T-helper 22 cell (primary cell): ENCODE measurements at places on chromosomes 4 and X.

DNA sequence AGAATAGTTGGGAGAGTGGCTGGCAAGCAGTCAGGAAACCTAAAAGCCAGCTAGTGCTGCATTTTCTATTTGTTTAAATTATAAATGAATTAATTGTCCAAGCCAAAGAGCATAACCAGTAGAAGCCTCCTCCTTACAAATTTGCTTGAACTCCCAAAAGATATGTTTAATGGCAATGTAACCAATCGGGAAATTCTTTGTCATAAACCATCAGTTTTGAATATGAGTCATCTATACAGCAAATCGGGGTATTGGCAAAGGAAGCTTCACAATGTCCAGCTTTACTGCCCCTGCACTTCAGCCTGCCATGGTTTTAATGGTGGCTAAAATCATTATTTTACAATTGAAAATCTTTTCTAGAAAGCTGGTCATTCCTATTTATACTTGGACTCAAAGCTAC is 216.6 kb downstream of the SHROOM3 start:
- DNase-seq: no peak

DNA sequence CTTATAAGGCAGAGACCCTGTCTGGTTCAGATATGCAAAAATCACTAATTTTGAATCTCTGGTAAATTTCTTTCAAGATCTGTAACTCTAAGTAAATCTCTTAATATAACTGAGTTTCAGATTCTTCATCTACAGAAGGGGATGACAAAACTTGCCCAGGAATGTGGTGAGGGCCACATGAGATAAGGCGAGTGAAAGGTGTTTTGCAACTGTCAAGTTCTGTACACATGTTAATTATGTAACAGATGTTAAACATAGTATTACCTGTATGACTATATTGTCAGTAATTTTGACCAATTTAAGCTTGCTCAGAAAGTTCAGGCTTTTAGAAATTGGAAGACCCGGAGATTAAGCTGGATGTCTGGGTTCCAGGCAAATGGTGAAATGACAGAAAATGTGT is 549 bp upstream of the GLRB start:
- no peak for DNase-seq

DNA sequence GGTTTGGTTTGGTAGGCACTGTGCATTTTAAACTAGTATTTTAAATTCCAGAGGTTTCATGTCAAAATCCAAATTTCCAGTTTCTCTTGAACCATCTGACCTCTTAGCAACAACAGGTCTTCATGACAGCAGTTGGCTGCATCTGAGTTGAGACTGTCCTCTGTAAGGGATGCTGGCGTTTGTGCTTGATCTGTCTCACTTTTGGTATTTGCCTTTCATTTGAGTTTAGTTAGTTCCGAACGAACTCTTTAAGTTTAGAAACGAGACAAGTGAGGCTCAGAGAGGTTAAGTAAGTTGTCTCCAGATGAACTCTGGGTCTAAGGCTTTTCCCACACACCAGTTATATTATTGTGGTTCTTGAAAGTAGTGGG is 29.1 kb downstream of the SPARCL1 start:
- DNase-seq: no peak

DNA sequence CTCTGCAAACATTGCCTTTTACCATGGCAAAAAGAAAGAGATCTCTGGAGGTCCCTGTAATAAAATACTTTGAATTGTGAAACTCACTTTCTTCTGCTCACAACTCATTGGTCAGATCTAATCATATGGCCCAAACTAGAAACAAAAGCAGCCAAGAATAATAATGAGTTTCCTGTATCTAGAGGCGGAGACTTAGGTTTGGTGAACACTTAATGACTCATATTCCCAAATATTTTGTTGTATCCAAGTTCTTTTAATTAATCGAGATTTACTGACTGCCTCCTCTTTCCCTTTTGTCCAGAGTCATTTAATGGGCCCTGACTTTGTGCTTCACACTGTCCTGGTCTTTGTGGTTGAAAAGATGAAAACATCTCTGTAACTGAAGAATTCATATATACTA is 190.6 kb downstream of the CCSER1 start:
- DNase-seq: no peak

- no peak for DNase-seq
Measured at GRCh38 chr4:8255698-8256441, 13.7 kb upstream of the HTRA3 start.

DNA sequence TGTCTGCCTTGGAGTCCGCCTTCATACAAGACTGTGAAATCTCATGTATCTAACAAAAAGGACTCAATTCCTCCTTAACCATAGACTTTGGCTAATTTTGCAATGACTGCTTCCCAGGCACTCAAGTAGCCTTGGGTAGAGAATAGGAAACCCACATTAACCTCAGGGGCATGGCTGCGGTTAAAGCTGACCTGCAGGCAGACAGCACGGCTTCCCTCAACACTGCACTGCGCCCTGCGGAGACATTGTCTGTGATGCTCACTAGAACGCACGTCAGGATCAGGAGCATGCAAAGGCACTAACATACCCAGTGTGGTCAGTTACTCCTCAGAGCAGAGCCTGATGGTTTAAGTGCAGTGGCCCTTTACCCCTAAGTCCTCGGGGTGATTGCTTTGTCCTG is 10.3 kb upstream of the GPR143 start:
- DNase-seq: no peak

GRCh38 chr4:173500841-173501591 is 29.0 kb downstream of the HAND2 start:
- DNase-seq: no peak

GRCh38 chrX:135536877-135537276 is 16.4 kb downstream of the INTS6L start:
- DNase-seq: no peak

- no peak for DNase-seq
Measured at GRCh38 chrX:110401135-110401534, 42.5 kb downstream of the RTL9 start.

DNA sequence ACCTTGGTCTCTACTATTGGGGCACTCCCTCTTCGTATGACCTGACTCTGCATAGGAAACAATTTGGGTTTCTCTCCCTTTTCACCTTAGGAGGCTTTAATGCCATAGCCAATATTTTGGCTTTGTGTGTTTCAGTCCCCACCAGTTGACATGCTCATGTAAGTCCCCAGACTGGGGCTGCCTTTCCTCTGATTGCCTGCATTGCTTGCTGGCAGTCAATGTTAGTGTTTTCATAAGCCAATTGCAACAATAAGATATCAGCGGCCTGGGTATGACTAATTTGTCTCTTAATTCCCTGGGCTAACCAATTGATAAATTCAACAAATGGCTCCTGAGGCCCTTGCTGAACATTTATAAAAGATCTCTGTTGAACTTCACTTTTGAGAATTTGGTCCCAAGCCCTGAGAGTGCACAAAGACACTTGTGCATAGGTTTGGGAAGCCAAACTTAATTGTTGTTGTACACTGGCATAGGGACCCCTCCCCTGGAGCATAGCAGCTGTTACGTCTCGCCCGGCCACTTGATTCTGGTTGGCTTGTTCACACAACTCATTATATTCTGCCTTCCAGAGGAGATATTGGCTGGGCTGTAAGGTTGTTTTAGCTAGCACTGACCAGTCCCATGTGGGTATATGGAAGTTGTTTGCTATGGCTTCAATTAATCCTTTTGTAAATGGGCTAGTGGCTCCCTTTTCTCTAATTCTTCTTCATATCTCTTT is 206.2 kb downstream of the PABPC4L start:
- no peak for DNase-seq

GRCh38 chr4:5096261-5096660 is 45.0 kb downstream of the STK32B start:
- no peak for DNase-seq

DNA sequence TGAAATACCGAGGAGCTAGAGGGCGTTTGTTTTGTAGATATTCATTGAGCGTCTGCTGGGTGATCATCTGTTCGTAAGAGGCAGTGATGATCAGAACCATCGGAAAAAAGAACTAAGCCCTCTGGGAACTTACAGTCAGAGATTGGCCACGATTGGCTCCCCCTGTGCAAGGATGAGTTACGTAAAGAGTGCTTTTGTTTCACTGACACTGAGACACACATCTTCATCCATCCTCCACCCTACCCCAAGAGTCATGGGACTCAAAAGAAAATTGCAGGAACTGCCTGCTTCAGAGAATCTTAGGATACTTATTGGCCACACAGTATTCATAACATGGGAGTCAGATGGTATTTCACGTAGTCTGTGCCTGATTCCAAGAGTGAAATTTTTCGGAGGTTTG is 62.1 kb downstream of the GEMIN8 start:
- no peak for DNase-seq

DNA sequence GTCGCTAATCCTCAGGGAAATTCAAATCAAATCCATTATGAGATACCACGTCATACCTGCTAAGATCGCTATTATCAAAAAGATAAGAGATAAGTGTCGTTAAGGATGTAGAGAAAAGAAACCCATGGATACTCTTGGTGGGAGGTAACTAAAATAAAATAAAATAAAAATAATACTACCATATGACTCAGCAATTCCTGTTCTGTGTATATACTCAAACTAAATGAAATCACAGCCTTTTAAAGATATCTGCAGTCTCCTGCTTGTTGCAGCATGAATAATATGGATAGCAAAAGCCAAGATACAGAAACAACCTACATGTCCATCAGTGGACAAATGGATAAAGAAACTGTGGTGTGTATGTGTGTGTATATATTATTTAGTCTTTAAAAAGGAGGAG is 105.8 kb upstream of the IL15 start:
- DNase-seq: no peak

GRCh38 chrX:11185861-11186260 is 74.7 kb downstream of the HCCS start:
- DNase-seq: no peak

DNA sequence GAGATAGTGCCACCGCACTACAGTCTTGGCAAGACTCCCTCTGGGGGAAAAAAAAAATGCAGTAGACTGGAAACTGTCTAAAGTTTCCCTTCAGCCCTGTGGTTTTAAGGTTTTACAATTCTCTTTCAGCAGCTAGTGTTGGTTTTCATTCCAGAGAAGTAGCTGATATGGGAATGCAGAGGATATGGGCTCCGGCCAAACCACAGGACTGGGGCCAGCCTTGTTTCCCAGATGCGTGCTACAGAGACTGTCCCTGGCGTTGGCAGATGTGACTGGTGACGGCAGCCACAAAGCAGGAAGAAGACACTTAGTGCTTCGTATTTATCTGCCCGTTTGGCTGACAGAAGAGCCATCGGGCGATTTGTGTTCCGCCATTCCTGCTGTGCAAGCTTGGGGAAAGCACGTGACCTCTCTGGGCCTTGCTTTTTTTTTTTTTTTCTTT is 43.2 kb downstream of the ZBTB49 start:
- DNase-seq: no peak

- no peak for DNase-seq
Measured at GRCh38 chr4:84482564-84483563, 16.2 kb downstream of the NKX6-1 start.

- no peak for DNase-seq
Measured at GRCh38 chr4:143514169-143514495, 630 bp downstream of the SMARCA5 start.
